Aorta (tissue), 5 donors: ENCODE measurements at places on chromosomes 2 and 18. TPM values are rescaled to one million over a fixed set of nuclear protein-coding genes. Genes with fewer than 3 reads are reported as not detected.

- DNase-seq = no peak
Observed at GRCh38 chr2:36696533-36696932, at the start of gene VIT. TSS of gene VIT (plus strand) at chr2:36696707. CDS start at chr2:36716371, 19,664 bp downstream.

GRCh38 chr2:71330585-71331330, 824 bp upstream of the ZNF638 start:
- no peak for DNase-seq

DNA sequence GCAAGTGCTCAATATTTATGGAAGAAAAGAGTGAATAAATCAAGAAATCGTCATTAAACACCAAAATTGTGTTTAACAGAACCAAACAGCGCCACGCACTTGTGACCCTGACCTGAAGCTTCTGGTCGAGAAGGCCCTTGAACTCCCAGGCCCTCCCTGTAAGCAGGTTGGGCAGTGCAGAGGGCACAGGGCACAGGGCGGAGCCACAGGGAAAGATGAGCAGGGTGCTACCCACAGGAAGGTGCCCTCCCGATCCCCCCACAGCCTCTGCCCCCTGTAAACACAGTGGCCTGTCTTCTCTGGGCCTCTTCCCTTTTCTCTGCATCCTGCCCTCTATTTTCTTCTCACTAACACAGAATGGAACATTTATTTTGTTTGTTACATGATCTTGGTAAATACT, 16.9 kb upstream of the TUBB6 start:
- no peak for DNase-seq

GRCh38 chr2:11124760-11125068, 30.6 kb upstream of the SLC66A3 start:
- DNase-seq = no peak

GRCh38 chr2:233242231-233242927, 9.1 kb upstream of the ATG16L1 start:
- no peak for DNase-seq

DNA sequence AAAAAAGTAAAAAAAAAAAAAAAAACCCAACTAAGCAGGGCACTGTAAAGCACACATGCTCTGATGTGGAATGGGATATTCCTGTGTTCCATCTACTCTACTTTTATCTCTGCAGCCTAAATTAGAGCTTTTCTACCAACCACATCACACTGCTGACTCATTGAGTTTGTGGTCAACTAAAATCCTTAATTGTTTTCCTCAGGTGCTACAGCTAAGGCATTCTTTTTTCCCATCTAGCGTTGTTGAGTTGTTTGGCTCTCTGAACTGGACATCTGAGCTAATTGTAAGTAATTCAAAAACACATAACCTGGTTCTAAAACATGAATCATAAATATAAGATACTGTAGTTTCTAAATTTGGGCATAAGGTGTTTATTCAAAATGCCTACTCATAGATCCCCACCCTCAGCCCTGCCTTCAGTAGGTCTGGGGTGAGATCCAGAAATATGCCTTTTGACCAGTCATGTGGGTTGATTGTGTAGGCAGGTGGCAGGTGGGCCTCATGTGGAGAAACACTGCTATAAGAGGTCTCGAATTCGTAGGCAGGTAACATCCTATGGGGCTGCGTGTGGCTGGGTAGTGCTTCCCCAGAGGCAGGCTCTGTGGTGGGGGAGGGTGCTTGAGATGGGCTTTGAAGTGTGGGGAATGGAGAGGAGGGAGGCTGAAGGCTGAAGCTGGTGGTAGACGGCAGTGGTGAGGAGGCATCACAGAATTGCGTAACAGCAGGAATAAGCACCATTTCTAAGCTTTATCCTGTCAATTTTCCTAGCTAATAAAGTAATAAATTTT, 27.2 kb downstream of the ANKRD29 start:
- DNase-seq = no peak

DNA sequence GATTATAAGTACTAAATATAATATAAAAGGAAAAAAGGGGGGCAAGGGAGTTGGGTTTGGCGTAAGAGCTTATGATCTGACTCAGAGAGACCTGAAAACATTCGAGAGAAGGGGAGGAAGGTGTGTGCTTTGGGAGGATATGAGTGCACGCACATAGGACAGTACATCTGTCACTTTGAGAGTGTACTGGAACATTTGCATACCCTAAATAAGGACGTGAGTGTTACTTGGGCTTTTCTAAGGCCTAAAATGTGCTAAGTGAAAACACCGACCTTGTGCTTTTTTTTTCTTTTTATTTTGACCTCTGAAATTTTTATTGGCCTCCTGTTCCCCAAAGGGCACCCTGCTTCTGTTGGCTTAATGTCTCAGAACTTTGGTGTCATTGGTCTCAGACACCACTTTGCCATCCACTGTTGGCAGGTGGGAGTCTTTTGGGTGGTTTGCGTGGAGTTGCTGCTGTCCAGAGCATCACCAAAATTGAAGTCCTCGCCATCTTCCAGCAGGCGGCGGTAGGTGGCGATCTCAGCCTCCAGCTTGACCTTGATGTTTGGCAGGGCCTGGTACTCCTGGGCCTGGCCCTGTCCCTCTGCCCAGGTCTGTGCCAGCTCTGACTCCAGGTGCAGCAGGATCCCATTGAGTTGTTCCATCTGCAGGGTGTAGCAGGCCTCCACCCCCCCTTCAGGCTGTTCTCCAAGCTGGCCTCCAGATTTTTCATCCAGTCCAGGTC, 57.7 kb downstream of the CD28 start:
- no peak for DNase-seq

GRCh38 chr2:119333360-119333759, 33.3 kb downstream of the C2orf76 start:
- no peak for DNase-seq

GRCh38 chr2:156704132-156704531, 268.0 kb downstream of the GPD2 start:
- DNase-seq = no peak

KCNK3 gene
- total RNA-seq = 14.7 TPM

TXNDC2 gene
- 0.21 TPM for total RNA-seq

RPE gene
- 37.3 TPM for total RNA-seq

NEB gene
- total RNA-seq = 1.6 TPM
